ENCODE measurements at places on chromosomes 4 and X. TPM values are rescaled to one million over a fixed set of nuclear protein-coding genes. Genes with fewer than 3 reads are reported as not detected.

Gene DUSP21
- not detected for total RNA-seq

Gene MEPE
- total RNA-seq = not detected

Gene ADH1A
- not detected for total RNA-seq

GRCh38 chr4:54942721-54943120 lies 182.7 kb downstream of the KDR start:
- no peaks in the 10 kb centered on the region for H3K36me3 ChIP-seq
- no peaks in the 10 kb centered on the region for H3K27me3 ChIP-seq
- H3K4me1 ChIP-seq = no peaks in the 10 kb centered on the region
- no peak overlapping the region for H3K4me3 ChIP-seq
- no peak overlapping the region for H3K27ac ChIP-seq

DNA sequence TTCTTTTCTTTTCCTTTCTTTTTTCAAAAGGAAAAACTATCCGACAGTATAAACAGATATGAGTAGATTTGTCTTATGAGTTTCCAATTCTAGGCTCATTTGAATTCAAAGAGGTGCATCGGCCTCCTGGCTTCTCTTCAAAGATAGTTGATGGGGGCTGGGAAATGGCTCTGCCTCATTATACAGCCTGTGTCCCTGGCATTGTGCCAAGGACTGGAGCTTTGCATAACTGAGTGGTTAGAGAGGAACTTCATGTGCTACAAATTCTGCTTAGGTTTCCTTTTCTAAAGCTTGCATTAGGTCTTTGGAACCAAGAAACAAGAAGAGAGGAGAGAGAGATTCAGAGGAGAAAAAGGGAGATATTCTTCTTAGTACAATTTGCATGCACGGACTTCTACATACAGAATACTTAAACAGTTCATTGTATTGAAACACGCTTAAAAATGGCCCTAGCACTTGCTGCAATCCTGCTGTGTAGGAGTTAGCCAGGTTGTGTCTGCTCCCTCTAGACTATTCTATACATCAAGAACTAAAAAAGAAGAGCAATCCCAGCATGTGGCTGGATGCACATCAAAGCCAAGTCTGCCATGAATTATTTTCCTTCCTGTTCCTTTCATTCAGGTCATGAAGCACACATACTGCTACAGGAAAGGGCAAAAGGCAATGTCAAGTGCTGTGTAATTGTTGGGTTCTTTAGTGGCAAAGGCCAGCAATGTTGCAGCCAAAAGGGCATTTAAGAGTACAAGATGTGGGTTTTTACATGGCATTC lies 70.9 kb downstream of the INTS12 start:
- no peaks in the 10 kb centered on the region for H3K27me3 ChIP-seq
- H3K4me3 ChIP-seq = no peak overlapping the region
- no peak overlapping the region for H3K27ac ChIP-seq
- H3K4me1 ChIP-seq = no peaks in the 10 kb centered on the region

DNA sequence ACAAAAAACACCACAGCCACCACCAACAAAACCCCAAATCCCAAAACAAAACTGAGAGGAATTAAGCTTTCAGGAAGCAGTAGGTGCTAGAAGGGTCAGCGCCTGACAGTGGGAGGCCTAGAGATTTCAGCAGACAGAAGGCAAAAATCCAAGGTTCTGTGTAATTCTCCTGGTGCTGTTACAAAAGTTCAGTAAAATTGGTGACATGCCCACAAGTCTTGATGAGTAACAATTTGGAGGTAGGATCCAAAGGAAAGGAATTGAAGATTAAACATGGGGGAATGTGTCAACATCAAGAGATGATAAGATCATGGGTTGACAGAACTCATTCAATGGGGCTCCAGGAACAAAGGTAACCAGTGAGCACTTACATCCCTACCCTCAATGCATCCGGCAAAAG lies 653.8 kb upstream of the CPEB2 start:
- DNase-seq = no peak
- no peaks in the 10 kb centered on the region for H3K27me3 ChIP-seq
- no peaks in the 10 kb centered on the region for H3K36me3 ChIP-seq

DNA sequence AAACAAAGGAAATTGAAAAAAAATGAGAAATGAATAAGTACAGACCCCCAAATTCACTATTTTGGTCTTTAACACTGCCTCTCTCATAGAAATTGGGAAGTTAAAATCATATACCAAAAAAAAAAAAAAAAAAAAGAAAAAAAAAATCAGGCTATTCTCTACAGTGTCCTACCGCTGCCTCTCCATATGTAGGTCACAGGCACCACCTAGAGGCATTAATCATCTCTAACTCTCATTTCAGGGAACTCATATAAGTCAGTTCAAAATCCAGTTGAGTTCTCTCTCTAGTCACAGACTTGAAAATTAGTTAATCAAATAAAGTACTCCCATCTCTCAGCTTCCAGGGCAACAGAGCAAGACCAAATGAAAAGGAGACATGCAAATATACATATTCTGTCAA lies 47.9 kb downstream of the COX18 start:
- DNase-seq = peak; percentile 64
- no peak overlapping the region for H3K27ac ChIP-seq
- H3K36me3 ChIP-seq = no peaks in the 10 kb centered on the region
- H3K27me3 ChIP-seq = peaks cover 11% of the 10 kb centered on the region
- no peak overlapping the region for H3K4me3 ChIP-seq
- H3K4me1 ChIP-seq = no peaks in the 10 kb centered on the region

- no peaks in the 10 kb centered on the region for H3K36me3 ChIP-seq
- no peak overlapping the region for H3K27ac ChIP-seq
- peak; percentile 0 for DNase-seq
- H3K27me3 ChIP-seq = peaks cover 13% of the 10 kb centered on the region
- peaks cover 8% of the 10 kb centered on the region for H3K4me1 ChIP-seq
These were observed 161.9 kb downstream of the PHF8 start for GRCh38 chrX:53882331-53882730.

DNA sequence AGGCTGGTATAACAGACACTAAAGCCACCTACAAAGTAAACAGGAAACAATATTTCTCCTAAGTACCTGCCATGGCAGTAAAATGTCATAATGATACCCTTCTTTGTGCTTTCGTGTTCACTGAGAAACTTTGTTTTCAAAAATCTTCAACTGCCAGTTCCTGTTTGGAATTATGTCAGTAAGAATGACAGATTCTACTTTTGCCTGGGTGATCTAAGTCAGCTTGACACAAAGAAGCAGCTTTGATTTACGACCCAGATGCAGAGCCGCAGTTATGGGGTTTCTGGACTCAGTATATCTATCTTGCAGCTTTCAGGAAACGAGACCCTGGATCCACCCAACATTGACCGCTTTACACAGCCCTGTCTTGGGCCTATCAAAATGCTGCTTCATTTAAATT lies 71.2 kb downstream of the SNX25 start:
- H3K27me3 ChIP-seq = no peaks in the 10 kb centered on the region
- peaks cover 38% of the 10 kb centered on the region for H3K4me1 ChIP-seq

Measured in HFFc6 (cell line).